ENCODE measurements at places on chromosomes 12 and 14.

- no peak for DNase-seq
Measured at GRCh38 chr14:54310851-54311228, 86.0 kb upstream of the CDKN3 start.

DNA sequence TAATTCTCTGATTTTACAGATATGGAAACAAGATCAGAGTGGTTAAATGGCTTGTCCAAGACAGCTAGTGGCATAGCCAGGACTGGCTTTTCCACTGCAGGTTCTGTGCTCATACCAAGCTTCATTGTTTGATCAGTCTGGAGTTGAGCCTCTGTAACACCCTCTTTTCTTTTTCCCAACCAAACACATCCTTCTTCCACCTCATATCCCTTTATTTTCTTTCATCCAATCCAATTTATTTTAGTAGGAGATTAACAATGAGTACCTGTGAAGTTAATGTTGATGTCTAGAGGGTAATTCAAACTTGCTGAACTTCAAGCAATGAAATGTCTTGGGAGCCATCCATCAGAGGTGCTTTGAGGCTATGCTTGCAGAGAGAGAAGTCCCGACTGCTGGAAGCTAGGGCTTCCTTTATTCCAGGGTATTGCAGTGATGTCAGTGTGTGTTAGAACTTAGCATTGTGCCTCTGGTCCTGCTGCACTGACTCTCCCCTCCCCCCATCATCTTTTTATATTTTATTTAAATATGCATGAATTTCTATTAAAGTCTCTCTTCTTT is 452.1 kb upstream of the PDE3A start:
- DNase-seq, result no peak

- DNase-seq, result no peak
Measured at GRCh38 chr14:87989956-87990299, 3.1 kb downstream of the GALC start.

DNA sequence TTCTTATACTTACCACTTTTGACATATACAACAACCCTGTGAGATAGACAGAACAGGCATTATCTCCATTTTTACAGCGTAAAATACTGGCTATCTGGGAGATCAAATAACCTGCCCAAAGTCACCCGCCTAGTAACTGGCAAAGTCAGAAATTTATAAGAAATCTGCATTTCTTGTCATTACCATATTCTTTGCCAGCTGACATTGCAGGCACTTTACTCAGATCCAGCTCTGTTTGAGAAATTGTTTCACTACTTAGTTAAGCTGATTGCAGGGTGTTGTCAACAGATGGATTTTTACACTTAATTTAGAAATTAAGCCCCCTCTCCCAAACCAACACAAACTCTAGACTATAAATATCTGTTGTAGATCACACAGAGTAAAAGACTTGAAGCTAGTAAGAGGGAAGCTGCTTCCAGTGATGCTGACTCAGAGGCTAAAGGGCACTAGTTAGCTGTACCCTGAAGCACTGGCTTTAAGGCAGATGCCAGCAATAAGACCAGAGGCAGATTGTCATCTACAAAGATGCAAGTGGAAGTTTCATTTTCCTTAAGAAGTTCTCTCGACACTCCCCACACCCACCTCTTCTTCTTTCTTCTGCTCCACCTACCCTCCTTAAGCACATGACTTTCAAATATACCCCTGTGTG is 153.1 kb downstream of the ANO6 start:
- DNase-seq, result peak; percentile 23

DNA sequence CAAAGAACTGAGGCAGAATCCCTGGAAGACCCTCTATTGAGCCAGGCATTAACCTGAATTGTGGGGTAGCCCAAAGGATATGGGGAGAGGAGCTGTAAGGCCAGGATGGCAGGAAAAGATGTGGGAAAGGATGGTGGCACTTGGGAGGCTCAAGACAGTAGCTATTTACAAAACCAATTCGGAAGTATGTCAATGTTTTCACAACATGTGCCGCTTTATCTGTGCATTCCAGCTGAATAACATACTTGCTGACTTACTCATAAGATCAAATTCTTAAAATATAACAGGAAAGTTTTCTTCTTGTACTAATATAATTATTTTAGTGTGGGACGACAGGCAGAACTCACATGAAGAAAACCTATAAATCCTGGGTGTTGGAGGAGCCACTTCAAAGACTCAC is 10.6 kb downstream of the BBS10 start:
- no peak for DNase-seq

DNA sequence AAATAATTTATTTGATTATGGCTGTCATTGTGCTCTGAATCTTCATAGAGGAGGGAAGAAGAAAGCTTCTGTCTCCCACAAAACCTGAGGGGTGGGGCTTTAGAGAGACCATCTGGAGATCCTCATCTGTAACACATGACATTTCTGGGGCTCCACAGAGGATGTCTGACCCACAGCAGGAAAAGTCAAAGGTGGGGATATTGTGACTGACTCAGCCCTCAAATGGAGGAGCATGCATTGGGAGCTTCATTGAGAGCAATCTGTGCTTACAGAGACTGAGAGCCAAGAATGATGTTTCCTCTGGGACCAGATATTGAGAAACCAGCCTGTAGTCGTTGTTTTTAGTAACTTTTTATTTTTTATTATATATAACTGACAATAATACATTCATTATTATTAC is 158.7 kb downstream of the SYT1 start:
- no peak for DNase-seq

- DNase-seq, result no peak
Measured at GRCh38 chr14:35375558-35376025, 29.0 kb downstream of the NFKBIA start.

- no peak for DNase-seq
Measured at GRCh38 chr12:113990250-113991223, 24.4 kb upstream of the RBM19 start.

DNA sequence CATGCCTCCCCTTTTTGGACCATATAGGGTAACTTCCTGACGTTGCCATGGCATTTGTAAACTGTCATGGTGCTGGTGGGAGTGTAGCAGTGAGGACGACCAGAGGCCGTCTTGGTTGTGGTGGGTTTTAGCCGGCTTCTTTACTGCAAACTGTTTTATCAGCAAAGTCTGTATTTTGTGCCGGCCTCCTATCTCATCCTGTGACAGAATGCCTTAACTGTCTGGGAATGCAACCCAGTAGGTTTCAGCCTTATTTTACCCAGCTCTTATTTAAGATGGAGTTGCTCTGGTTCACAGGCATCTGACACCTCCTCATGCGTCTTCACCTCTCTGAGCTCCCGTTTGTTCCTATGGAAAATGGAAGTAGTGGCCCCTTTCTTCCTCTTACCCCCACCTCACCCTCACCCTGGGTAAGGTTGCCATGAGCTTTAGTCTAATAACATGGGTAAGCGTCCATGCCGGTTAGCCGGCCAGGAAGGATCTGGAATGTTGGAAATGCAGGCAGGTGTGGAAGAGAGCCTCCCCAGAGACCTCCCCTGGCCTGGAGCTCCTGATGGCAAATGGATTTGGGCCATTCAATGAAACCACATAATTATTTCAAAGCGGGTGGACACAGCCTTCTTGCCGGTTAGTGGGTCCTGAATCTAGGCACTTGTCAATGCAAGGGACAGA is 18.6 kb downstream of the HHIPL1 start:
- DNase-seq, result no peak

DNA sequence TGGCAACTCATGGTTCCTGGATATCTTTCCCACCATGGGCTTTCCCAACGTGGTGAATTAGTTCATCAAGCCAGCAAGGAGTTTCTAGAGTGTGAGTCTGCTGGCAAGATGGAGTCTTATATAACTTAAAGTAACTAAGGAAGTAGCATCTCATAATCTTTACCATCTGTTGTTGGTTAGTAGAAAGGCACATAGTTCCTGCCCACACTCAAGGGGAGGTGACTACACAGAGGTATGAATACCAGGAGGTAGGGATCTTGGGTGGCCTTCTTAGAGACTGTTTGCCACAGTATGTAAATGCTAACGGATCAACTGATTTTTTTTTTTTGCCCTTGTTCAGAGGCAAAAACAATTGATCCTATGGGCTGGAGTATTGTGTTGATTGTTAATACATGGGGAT is 446.9 kb downstream of the ATP23 start:
- DNase-seq, result no peak

DNA sequence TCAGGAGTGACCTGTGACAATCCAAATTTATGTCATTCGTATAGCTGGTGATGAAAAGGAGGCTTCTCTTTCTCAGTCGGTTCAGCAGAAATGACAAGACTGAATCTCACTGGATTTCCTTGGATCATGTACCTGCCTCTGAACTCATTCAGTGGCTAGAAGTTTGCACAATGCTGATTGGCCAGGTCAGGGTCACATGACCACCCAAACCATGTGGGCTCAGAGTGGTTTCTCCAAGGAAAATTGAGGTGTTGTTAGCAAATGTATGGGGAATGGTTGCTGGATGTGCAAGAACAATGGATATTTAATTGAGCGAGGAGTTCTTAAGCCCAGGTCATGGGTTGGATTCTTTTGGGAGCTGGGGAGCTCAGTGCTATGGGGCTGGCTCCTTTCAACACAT is 227.5 kb downstream of the AACS start:
- DNase-seq, result no peak

DNA sequence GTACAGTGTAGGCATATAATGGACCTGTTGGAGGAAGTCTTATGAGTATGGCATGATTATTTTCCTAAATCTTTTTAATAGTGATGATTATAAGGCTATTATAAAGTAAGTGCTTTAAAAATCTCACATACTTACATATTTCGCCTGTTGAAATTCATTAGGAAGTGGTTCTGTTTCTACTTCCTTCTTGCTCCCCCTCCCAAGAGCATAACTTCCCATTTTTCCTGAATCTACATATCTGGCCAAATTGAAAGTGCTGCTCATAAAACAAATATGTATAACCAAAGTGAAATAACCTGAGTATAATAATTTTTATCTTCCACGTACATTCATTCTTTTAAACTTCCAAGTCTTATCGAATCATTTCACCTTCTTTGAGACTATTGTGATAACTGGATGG is 455.6 kb upstream of the SEL1L start:
- no peak for DNase-seq

- DNase-seq, result peak; percentile 91
Measured at GRCh38 chr14:67934087-67934486, 114.5 kb downstream of the RAD51B start.

GRCh38 chr14:22071006-22071405 is 397.4 kb upstream of the OR4E1 start:
- DNase-seq, result no peak

GRCh38 chr12:88227263-88227662 is 85.2 kb downstream of the TMTC3 start:
- no peak for DNase-seq

- DNase-seq, result no peak
Measured at GRCh38 chr12:125229878-125230530, 164.8 kb downstream of the AACS start.

DNA sequence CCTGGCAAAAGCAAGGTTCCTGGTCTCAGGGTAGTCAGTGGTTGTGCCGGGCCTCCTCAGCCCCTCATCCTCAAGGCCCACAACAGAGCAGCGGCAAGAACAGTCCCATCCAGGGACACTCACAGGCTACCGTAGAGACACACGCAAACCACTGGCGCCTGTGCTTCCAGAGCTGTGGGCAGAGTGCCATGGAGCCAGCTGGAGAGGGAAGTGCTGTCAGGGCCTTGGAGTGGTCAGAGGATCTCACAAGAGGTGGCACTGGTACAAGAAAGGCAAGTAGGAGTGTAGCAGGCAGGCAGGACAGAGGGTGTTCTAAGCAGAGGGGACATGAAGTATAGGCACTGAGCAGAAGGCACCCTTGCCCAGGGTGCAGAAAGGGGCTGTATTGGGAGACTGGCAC is 34.6 kb downstream of the ANKRD9 start:
- DNase-seq, result no peak

DNA sequence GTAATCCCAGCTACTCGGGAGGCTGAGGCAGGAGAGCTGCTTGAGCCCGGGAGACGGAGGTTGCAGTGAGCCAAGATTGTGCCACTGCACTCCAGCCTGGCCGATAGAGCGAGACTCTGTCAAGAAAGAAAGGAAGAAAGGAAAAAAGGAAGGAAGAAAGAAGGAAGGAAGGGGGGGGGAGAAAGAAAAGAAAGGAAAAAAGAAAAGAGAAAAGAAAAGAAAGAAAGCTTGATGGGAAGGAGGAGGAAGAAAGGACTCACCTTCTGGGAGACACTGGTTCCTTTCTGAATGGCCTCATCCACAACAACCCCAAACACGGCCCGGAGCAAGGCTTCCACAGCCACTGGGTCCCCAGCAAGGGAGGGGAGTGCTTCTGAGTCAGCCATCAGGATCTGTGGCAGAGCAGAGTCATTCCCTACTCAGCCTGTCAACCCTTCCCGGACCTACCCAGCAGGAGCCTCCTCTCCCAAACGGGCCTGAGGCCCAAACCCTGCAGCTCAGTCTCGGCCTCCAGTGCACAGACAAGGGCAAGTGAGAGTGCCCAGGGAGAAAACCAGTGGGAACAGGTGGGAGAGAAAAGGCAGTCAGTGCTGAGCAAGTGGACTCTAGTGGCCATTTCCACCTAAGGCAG is 7.3 kb upstream of the ZNF740 start:
- DNase-seq, result peak; percentile 54

GRCh38 chr12:105158876-105159275 is 51.3 kb downstream of the WASHC4 start:
- DNase-seq, result no peak

DNA sequence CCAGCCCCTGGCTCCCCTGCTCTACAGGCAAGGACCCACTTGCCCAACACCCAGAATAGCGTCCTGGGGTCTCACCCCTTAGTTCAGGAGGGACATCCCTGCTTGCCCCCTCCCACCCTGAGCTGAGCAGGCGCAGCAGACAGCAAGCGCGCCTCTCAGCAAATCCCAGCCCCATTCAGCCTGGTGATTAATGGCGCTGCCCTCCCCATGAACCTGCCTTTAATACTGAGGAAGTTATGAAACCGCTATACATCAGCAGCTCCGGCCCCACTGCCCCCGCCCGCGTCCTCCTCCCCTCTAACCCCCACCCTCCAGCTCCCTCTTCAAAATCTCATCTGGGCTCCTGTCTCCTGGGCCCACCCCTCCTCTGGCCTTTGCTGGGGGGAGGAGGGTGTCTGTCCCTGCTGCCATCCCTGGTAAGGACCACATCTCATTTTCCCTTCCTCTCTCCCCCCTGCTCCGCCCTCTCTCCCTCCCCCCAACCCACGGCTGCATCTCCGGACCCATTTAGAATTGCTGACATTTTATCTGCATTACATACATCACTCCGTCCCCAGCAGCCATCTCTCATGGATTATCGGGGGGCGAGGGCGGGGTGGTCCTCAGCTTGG is 7.1 kb upstream of the SMUG1 start:
- DNase-seq, result peak; percentile 20

DNA sequence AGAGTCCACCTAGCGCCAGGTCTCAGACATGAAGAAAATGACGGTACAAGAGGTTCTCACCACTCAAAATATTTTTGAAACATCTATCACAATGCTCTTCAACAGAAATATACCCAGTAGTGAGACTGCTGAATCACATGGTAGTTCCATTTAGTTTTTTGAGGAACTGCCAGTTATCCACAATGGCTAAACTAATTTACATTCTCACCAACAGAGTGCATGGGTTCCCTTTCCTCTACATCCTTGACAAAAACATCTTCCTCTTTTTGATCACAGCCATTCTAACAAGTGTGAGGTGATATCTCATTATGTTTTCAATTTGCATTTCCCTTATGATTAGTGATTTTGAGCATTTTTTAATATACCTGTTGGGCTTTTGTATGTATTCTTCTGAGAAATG is 5.7 kb upstream of the GPR65 start:
- DNase-seq, result no peak

Measured in RKO (cell line).